ENCODE measurements at places on chromosomes 4 and X. TPM values are rescaled to one million over a fixed set of nuclear protein-coding genes. Genes with fewer than 3 reads are reported as not detected.

DNA sequence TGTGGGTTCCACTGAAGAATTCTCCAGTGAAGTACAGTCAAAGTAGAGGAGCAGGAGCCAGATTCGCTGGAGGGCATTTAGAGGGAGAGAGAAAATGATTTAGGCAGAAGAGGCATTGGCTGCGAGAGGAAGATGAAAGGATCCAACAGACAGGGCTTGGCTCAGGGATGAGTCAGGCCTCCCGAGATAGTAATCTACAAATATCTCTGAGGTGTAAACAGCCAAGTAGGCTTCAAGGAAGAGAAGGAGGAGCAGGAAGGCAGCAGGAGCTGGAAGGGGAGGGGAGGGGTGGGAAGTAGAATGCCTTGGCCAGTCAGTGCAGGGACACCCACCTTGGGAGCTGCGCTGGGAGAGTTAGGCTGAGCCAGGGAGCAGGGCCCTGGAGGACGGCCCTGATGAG is 55.5 kb downstream of the PJA1 start:
- H3K36me3 ChIP-seq, result no peaks in the 10 kb centered on the region
- peaks cover 54% of the 10 kb centered on the region for H3K4me1 ChIP-seq
- H3K4me3 ChIP-seq, result no peak overlapping the region
- peak; percentile 73 for DNase-seq
- H3K27ac ChIP-seq, result peak overlapping the region; percentile 43
- H3K27me3 ChIP-seq, result no peaks in the 10 kb centered on the region

DNA sequence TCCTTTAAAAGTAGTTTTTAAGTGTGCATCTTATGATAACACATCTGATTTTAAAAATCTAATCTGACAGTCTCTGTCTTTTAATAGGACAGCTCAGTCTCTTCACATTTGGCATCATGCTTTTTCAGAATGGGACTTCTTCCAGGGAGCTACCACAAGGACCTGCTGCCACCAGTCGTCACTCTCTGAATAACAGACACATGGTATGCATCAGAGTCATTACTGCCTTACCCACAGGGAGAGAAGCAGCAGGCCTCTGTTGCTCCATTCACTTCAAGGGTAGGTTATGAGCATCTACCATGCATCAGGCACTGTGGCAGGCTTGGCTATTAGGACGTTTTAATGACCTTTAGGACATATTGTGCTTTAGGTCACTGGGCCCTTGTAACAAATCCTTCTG is 50.0 kb upstream of the AFAP1 start:
- no peak overlapping the region for H3K4me3 ChIP-seq
- H3K27ac ChIP-seq, result no peak overlapping the region
- DNase-seq, result no peak

GRCh38 chr4:142554412-142554811 is 291.7 kb downstream of the INPP4B start:
- H3K4me1 ChIP-seq, result peaks cover 26% of the 10 kb centered on the region
- no peaks in the 10 kb centered on the region for H3K36me3 ChIP-seq
- H3K27ac ChIP-seq, result no peak overlapping the region
- no peak for DNase-seq

- DNase-seq, result no peak
- H3K4me3 ChIP-seq, result no peak overlapping the region
- no peaks in the 10 kb centered on the region for H3K27me3 ChIP-seq
- no peak overlapping the region for H3K27ac ChIP-seq
- H3K4me1 ChIP-seq, result no peaks in the 10 kb centered on the region
- H3K36me3 ChIP-seq, result no peaks in the 10 kb centered on the region
Measured at GRCh38 chrX:145818186-145819113, 821 bp downstream of the SLITRK2 start.

DNA sequence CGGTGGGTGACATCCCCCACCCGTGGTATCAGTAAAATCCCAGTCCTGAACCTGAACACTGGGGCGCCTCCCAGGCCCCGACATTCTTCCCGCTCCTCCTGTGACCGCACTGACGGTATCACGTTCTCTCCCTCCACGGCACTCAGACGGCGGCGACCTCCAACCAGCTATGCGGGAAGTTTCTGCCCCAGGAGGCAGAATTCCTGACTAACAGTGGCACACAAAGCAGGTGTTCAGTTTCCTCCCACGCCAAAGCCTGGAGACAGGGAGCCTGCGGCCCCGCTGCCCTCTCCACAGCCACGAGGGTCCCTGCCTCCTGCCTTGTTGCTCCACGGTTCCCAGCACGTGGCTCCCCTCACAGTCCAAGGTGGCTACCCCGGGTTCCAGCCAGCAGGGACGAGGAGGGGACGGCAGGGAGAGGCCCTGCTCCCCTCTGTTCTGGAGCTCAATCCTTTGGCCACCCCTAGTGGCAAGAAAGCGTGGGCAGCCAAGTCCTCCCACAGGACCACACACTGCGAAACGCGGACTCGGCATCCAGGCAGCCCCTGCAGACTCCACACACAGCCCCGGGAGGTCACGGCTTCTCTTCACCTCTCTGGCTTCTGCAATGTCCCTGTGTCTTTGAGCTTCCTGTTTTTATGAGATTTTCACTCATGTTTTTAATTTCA is 15.2 kb downstream of the CTBP1 start:
- H3K4me3 ChIP-seq, result no peak overlapping the region
- no peaks in the 10 kb centered on the region for H3K4me1 ChIP-seq
- peaks cover 4% of the 10 kb centered on the region for H3K36me3 ChIP-seq
- DNase-seq, result no peak
- no peaks in the 10 kb centered on the region for H3K27me3 ChIP-seq

DNA sequence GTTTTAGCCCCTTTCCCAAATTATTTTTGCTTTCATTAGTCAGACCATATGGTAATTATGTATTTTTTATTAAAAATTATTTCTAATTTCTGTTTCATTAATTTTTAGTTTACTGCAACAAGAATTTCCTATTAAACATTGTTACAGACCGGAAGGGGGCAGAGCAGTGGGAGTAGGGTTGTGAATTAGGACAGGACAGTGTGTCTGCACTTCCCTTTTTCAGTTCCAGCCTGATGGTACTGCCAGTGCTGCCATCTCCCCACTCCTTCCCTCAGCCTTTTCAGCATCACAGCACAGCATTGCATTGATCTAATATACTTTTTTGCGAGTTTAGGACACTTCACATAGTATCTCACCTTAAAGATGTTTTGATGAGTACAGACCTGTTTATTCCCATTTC is 76.5 kb downstream of the STIM2 start:
- H3K4me3 ChIP-seq, result no peak overlapping the region
- peaks cover 16% of the 10 kb centered on the region for H3K4me1 ChIP-seq
- H3K27ac ChIP-seq, result no peak overlapping the region
- no peaks in the 10 kb centered on the region for H3K36me3 ChIP-seq
- DNase-seq, result no peak

GRCh38 chr4:48243429-48243828 is 26.2 kb downstream of the TEC start:
- no peak overlapping the region for H3K27ac ChIP-seq
- no peaks in the 10 kb centered on the region for H3K36me3 ChIP-seq
- DNase-seq, result no peak
- H3K4me1 ChIP-seq, result no peaks in the 10 kb centered on the region

DNA sequence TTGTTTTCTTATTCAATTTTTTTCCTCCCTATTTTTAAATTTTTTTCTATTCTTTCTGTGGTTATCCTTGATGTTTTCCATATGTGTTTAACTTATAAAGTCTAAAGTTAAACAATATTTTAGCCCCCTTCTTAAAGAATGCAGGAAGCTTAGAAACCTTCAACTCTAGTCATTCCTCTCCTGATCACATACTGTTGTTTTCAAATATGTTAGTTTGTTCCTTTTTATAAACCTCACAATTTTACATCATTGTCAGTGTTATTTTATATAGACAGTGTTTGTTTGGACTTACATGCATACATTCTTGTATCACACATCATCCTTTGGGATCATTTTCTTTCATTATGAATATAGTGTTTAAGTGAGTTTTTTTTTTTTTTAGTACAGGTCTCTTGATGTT is 31.6 kb downstream of the KANTR start:
- no peaks in the 10 kb centered on the region for H3K36me3 ChIP-seq
- no peaks in the 10 kb centered on the region for H3K27me3 ChIP-seq
- H3K4me1 ChIP-seq, result no peaks in the 10 kb centered on the region
- no peak for DNase-seq
- H3K4me3 ChIP-seq, result no peak overlapping the region
- H3K27ac ChIP-seq, result no peak overlapping the region

GRCh38 chr4:40394236-40394635 is 59.1 kb downstream of the CHRNA9 start:
- H3K36me3 ChIP-seq, result no peaks in the 10 kb centered on the region
- no peak for DNase-seq
- peaks cover 9% of the 10 kb centered on the region for H3K4me1 ChIP-seq
- no peaks in the 10 kb centered on the region for H3K27me3 ChIP-seq
- no peak overlapping the region for H3K4me3 ChIP-seq

GRCh38 chr4:1053080-1053661 is 41.7 kb downstream of the FGFRL1 start:
- H3K36me3 ChIP-seq, result no peaks in the 10 kb centered on the region
- no peak overlapping the region for H3K27ac ChIP-seq
- no peaks in the 10 kb centered on the region for H3K4me1 ChIP-seq
- DNase-seq, result no peak
- no peak overlapping the region for H3K4me3 ChIP-seq

- peaks cover 7% of the 10 kb centered on the region for H3K4me1 ChIP-seq
- H3K4me3 ChIP-seq, result no peak overlapping the region
- DNase-seq, result no peak
- no peak overlapping the region for H3K27ac ChIP-seq
- no peaks in the 10 kb centered on the region for H3K27me3 ChIP-seq
- H3K36me3 ChIP-seq, result no peaks in the 10 kb centered on the region
Measured at GRCh38 chrX:123983240-123983639, 21.7 kb downstream of the STAG2 start.

DNA sequence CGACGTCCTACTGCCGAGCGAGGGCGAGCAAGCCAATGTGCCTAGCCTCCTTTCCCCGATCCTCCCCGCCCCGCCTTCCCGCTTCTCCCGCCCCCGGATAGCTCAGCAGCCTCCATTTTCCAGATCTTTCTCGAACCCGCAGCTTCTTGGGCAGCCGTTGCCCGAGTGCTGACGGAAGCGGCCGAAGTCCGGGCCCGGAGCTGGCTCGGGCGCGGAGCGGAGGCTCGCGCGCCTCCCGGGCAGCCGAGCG is 172 bp upstream of the HSPA4L start:
- peaks cover 13% of the 10 kb centered on the region for H3K4me1 ChIP-seq
- peak overlapping the region; percentile 90 for H3K27ac ChIP-seq
- H3K4me3 ChIP-seq, result peak overlapping the region; percentile 59
- no peaks in the 10 kb centered on the region for H3K36me3 ChIP-seq
- DNase-seq, result peak; percentile 87

GRCh38 chr4:81839347-81840042 is 367.8 kb upstream of the RASGEF1B start:
- no peaks in the 10 kb centered on the region for H3K36me3 ChIP-seq
- DNase-seq, result no peak
- no peak overlapping the region for H3K27ac ChIP-seq
- peaks cover 27% of the 10 kb centered on the region for H3K4me1 ChIP-seq
- H3K27me3 ChIP-seq, result no peaks in the 10 kb centered on the region
- no peak overlapping the region for H3K4me3 ChIP-seq

GRCh38 chr4:54402880-54403480 is 173.9 kb downstream of the PDGFRA start:
- no peaks in the 10 kb centered on the region for H3K4me1 ChIP-seq
- H3K4me3 ChIP-seq, result no peak overlapping the region
- no peak for DNase-seq
- no peaks in the 10 kb centered on the region for H3K27me3 ChIP-seq
- no peak overlapping the region for H3K27ac ChIP-seq

DNA sequence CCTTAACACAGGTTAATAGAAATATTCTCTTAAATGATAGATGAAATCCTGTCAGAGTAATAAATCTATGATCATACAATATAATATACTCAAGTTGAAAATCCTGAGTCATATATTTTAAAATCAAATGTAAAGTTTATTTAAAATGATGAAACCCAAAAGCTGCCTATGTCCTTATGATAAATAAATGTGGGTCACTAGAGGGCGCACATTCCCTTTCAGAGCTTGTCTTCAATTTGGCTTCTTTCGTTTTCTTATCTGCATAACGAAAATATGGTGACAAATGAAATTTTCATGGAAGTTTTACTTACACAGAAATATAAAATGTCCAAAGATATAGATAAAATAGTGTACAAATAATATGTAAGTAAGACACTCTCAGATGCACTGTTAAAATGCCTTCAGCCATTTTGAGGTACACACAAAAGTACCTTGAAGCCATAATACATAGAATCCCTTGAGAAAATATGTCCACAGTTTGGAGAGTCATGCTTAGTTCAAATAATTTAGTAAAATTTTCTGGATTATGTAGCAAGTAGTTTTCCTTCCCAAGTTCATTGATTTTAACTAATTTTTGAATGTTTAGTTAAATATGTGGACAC is 680.4 kb downstream of the DMD start:
- no peak overlapping the region for H3K27ac ChIP-seq
- DNase-seq, result no peak
- peaks cover 45% of the 10 kb centered on the region for H3K4me1 ChIP-seq
- H3K36me3 ChIP-seq, result no peaks in the 10 kb centered on the region

DNA sequence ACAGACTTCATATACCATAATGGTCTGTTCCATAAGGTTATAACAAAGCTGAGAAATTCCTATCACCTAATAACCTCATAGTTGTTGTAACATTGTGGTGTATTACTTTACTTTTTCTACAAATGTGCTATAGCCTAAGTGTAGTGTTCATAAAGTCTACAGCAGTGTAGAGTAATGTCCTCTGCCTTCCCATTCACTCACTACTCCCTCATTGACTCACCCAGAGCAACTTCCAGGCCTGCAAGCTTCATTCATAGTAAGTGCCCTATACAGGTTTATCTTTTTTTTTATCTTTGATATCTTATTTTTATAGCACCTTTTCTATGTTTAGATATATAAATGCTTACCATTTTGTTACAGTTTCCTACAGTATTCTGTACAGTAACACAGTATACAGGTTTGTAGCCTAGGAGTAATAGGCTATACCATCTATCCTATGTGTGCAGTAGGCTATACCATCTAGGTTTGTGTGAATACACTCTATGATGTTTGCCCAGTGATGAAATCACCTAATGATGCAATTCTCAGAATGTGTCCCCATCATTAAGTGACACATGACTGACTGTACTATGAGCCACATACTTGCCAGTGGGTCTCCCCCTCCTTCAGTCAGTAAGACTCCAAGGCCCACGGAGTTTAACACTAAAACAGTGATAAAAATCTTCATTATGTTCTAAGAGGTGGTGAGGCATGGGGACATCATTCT is 299.9 kb downstream of the UNC5C start:
- H3K36me3 ChIP-seq, result no peaks in the 10 kb centered on the region
- H3K4me3 ChIP-seq, result no peak overlapping the region
- no peaks in the 10 kb centered on the region for H3K27me3 ChIP-seq
- no peak overlapping the region for H3K27ac ChIP-seq

GRCh38 chrX:5915783-5916182 is 312.9 kb downstream of the NLGN4X start:
- no peaks in the 10 kb centered on the region for H3K27me3 ChIP-seq
- no peak overlapping the region for H3K27ac ChIP-seq
- H3K4me1 ChIP-seq, result no peaks in the 10 kb centered on the region
- H3K4me3 ChIP-seq, result no peak overlapping the region
- no peak for DNase-seq

Gene CXCL11
- total RNA-seq, result not detected

Gene FAM120C
- total RNA-seq, result 6.6 TPM

Gene IL13RA1
- total RNA-seq, result 33.4 TPM

Gene PABPC1L2A
- not detected for total RNA-seq

Gene MAGED4B
- total RNA-seq, result not detected

Data from Caco-2 (cell line).